Mesendoderm (in vitro differentiated cells): ENCODE measurements at places on chromosomes 6 and 20.

DNA sequence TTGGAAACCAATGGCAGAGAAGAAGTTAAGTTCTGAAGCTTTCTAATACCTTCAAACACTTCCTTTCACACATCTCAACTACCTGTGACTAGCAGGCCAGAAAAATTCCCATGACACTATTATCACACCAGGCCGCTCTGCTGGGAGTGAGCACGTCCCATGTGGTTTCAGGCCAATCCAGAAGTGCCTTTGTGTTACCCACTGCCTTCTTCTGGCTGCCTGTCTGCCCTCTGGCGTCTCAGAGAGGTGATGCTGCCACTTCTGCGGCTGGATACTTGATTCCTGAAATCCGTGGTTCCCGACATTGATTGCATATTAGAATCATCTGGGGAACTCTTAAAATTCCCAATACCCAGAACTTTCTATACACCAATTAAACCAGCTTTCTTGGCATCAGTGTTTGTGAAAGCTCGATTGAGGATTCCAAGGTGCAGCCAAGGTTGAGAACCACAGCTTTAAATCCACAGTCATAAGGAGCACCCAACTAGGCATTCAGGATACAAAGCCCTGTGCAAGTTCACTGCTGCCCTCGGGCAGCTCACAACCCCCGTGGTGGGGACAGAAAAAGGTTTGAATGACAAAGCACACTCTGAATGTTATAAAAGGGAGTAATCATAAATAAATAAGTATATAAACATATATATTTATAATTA, 65.6 kb downstream of the STMND1 start:
- no peaks in the 10 kb centered on the region for H3K27me3 ChIP-seq
- H3K4me1 ChIP-seq, result no peaks in the 10 kb centered on the region
- no peak overlapping the region for H3K4me3 ChIP-seq

- H3K4me1 ChIP-seq, result no peaks in the 10 kb centered on the region
- no peak overlapping the region for H3K4me3 ChIP-seq
- DNase-seq, result peak; percentile 63
- H3K36me3 ChIP-seq, result no peaks in the 10 kb centered on the region
Measured at GRCh38 chr6:169420912-169421543, 167.4 kb upstream of the THBS2 start.

GRCh38 chr20:32642257-32643046, 31.3 kb downstream of the C20orf203 start:
- H3K4me3 ChIP-seq, result no peak overlapping the region
- no peak overlapping the region for H3K27ac ChIP-seq
- no peak for DNase-seq
- H3K36me3 ChIP-seq, result no peaks in the 10 kb centered on the region

DNA sequence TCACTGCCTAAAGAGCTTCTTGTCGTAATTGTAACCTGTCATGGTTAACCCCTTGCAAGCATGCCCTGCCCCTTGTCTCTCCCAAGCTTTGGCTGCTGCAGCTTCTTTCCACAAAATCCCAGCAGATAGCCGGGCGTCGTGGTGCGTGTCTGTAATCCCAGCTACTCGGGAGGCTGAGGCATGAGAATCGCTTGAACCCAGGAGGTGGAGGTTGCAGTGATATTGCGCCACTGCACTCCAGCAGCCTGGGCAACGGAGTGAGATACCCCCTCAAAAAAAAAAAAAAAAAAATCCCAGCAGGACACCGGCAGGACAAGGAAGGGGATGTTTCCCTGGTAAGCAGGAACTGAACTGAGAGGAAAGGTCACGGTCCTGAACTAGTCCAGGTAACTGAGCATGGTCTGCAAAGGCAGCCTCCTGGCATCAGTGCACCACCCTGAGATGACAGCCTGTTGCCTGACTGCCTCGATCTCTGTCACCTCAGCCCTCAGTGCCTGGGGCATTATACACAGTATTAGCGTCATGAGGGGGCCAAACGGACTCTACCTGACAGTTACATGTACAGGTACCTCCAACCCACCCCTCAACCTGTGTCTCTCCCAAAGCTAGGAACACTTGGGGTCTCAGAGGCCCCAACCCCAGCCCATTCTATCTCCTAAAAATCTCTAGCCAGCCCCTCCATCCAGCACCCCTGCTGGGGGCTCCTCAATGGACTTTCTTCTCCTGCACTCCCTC, 1.8 kb downstream of the LZTS3 start:
- no peak for DNase-seq
- no peaks in the 10 kb centered on the region for H3K36me3 ChIP-seq
- no peaks in the 10 kb centered on the region for H3K27me3 ChIP-seq
- no peak overlapping the region for H3K27ac ChIP-seq
- H3K4me1 ChIP-seq, result peaks cover 4% of the 10 kb centered on the region

- H3K27ac ChIP-seq, result no peak overlapping the region
- no peak overlapping the region for H3K4me3 ChIP-seq
- no peak for DNase-seq
Measured at GRCh38 chr6:86255973-86256372, 613.3 kb upstream of the SYNCRIP start.

GRCh38 chr20:38043512-38044300, 10.2 kb downstream of the RPRD1B start:
- DNase-seq, result peak; percentile 54
- no peak overlapping the region for H3K27ac ChIP-seq
- H3K36me3 ChIP-seq, result peaks cover 1% of the 10 kb centered on the region
- no peak overlapping the region for H3K4me3 ChIP-seq

GRCh38 chr6:1906609-1907008, 296.9 kb downstream of the FOXC1 start:
- no peaks in the 10 kb centered on the region for H3K36me3 ChIP-seq
- no peak overlapping the region for H3K4me3 ChIP-seq
- H3K27me3 ChIP-seq, result no peaks in the 10 kb centered on the region
- H3K27ac ChIP-seq, result no peak overlapping the region

DNA sequence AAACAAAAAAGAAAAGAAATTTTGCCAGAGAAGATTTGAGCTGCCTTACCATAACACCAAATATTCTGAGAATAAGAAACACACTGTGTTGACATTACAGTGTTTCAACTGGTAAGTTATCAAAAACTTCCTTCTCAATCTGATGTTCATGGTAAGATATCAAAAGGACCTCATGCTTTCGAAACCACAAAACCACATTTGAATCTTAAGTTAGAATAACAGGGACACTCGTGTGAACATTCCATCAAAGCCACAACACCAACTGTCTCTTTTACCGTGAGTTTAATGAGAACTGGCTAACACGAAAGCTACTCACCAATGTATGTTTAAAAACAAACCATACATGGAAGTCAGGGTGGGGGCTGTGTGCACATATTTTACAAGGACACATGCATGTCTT, 73.0 kb upstream of the OPRM1 start:
- no peak overlapping the region for H3K4me3 ChIP-seq
- no peak overlapping the region for H3K27ac ChIP-seq
- DNase-seq, result no peak
- H3K4me1 ChIP-seq, result no peaks in the 10 kb centered on the region
- no peaks in the 10 kb centered on the region for H3K36me3 ChIP-seq

DNA sequence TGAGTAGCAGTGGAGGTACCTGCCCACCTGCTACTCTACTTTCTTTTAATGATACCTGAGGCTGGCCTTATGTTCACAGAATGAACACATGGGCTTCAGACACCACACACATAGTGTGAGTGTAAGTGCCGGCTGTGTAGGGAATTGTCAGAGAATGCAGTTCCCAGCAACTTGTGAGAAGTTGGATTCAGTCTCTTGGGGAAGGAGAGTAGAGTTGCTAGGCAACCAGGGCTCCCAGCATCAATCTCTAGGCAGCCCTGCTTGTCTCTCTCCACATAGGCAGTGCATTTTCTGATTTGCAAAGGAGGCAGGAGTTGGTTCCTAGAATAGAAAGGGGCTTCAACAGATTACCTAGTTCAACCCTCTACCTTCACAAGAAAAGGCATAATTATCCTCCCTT, 74.1 kb downstream of the BFSP1 start:
- DNase-seq, result no peak
- H3K27ac ChIP-seq, result no peak overlapping the region
- H3K36me3 ChIP-seq, result no peaks in the 10 kb centered on the region
- H3K27me3 ChIP-seq, result no peaks in the 10 kb centered on the region
- no peaks in the 10 kb centered on the region for H3K4me1 ChIP-seq

DNA sequence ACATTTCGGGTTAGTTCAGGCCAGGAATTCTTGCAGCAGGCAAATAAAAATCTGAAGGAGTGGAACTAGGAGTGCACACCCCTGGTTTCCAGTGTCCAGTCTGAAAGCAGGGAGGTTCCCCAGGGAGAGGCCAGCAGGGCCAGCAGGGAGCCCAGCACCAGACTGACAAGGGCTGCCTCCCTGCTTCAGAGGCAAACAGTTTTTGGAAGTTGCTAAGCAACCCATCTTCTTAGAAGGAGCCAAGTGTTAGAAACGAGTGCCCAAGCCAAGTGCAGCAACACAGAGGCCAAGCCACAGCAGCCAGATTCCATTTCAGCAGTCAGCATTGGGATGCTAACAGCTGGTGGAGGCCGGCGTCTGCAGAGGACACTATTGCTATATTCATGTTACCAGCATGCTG, 179.1 kb downstream of the SYNDIG1 start:
- H3K4me3 ChIP-seq, result no peak overlapping the region
- no peak for DNase-seq
- no peak overlapping the region for H3K27ac ChIP-seq
- no peaks in the 10 kb centered on the region for H3K27me3 ChIP-seq
